Stimulated activated CD4-positive, alpha-beta T cell treated with anti-CD3 and anti-CD28 coated beads, Interleukin-1b, Interleukin-23, amount 100 ng/mL, for 4 hours (primary cell): ENCODE measurements at places on chromosomes 2 and 18.

DNA sequence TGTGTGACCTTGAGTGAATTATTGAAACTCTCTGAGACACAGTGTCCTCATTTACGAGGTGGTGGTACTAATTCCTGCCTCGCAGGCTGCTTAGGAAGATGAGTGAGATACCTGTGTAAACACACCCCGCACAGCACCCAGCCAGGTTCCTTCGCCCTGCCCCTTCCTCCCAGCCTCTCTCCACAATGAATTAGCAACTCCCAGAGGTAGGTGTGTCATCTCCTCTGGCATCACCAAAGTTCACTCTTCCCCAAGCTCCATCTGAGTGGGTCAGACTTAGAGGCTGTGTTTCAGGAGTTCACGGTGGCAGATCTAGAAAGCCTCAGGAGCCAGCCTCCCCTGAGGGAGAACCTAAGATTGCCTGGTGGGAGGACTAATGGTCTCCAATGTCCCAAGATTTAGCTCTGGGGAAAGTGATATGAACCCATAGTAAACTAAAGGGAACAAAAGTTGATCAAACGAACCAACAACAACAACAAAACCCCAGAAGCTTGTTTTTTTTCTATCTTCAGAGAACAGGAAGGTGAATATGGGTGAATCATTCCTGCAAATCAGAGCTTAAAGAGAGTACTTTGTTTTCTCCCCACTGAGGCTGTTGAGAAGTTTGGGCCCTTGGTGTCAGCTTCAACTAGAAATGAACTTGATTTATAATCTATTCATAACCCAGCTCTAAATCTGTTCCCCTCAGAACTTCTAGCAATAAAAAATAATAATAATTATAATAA, 44.4 kb upstream of the NRP2 start:
- no peak for DNase-seq

DNA sequence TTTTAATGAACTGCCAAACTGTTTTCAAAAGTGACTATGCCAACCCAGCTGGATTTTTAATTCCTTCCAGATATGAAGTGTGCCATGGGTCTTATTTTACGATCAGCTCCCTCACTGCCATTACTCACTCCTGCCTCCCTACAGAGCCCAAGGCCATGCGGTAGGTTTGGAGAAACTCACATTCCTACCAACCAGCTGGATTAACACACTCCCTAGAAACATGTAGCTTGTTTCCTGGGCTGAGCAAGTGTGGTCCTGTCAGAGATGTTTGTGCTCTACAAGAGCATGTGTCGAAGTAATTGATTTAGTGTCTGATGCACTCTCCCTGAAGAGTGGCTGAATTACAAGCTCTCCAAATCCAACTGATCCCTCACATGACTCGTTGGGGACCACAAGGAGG, 82.5 kb downstream of the SPP2 start:
- no peak for DNase-seq

DNA sequence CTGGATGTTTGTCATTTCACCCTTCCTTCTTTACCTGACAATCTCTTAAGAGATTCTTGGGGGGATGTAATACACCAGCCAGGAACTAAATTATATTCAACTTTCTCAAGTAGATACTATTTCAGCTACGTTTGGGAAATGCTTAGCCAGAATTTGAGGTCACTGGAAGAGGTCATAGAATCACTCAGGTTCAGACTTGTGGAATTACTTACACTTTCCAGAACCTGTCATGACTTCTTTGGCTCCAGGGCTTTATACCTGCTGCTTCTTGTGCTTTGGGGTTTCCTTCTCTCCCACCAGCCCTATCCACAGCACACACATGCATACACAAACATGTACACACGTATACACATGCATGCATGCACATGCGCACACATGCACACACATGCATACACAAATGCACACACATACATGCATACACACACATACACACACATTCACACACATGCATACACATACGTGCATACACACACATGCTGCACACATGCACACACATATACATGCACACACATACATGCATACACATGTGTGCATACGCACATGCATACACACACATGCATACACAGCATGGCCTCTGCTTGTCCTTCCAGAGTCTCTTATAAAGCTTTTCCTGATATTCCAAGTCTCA, 23.5 kb upstream of the ANXA4 start:
- DNase-seq, result no peak

DNA sequence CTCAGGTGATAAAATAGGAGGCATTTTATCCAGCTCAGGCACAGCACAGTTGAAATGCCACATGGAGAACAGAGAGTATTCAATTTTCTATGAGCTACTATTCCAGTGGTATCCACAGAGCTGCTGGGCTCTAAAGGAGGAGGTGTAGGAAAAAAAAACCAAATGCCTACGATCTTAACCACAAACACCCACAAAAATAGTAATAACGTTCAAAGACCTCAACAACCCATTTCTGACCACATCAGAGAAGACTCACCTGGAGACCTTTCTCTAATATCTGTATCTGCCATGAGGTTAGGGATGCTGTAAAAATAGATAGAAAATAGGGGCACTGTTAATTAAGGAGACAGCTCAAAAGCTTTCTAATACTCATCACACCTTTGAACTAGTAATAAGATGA, 294.6 kb upstream of the PARD3B start:
- DNase-seq, result no peak

GRCh38 chr2:228401065-228401912, 219.8 kb upstream of the SPHKAP start:
- no peak for DNase-seq

GRCh38 chr2:100451734-100452133, 18.5 kb upstream of the NMS start:
- no peak for DNase-seq

GRCh38 chr2:218010140-218010983, 7.6 kb upstream of the TNS1 start:
- peak; percentile 15 for DNase-seq

GRCh38 chr2:15112216-15112615, 448.9 kb downstream of the NBAS start:
- DNase-seq, result no peak

- DNase-seq, result no peak
Observed at GRCh38 chr18:332721-333510, 65.1 kb upstream of the THOC1 start.

DNA sequence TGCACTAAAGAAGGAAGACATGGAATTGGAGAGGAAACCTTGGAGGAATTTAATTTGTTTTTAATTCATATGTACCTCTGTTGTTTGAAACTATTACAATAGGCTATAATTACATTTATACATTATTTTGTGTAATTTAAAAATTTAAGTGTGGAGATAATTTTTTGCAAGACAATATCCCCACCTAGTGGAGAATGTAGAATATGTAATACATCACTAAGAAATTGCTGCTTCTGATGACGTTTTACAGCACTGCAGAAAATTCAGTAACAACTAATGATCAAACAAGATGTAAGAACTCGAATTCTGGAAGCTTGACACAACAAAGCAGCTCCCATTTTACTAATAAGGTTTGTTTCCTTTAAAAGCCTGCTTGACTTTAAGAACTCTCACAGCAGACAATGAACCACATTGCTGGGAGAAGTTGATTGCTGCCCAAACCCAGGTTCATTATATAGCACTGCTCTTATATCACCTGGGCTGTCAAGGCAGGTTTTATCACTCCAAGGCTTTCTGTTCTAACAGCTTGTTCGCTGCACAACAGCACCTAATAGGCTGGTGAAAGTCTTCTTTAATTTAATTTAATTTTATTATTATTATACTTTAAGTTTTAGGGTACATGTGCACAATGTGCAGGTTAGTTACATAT, 53.4 kb downstream of the THADA start:
- DNase-seq, result no peak

DNA sequence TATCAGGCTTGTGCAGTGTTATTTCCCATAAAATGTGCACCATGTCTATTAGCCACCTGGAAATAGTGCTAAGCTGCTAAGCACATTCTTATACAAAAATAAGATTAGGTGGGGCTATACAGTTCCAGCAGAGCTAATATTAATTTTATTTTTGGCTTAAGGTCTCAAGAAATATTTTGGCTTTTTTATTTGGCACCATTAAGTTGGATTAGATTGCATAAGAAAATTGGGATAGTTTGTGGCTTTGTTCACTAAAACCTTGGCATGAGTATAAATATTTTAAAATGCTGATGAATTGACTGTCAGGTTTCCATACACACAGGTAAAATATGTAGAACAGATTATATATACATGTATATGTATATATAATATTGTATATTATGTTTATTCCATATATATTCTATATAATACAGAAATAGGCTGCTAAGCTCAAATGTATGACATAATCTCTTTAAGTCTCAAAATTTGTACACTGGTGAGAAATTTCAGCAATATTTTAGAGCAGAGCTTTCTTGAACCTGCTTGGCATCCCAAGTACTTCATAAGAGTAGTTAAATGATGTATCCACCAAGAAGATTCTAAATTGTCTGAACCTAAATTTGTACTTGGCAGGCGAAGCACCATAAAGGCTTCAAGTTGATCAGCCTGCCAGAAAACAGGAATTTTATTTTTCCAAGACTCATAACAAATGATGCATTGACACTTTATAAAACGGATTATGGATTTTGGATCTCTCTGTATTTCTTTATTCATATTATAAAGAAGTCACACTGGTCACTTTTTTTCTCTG, 32.6 kb downstream of the CCDC102B start:
- no peak for DNase-seq

GRCh38 chr2:18267501-18267900, 293.0 kb downstream of the RDH14 start:
- no peak for DNase-seq

DNA sequence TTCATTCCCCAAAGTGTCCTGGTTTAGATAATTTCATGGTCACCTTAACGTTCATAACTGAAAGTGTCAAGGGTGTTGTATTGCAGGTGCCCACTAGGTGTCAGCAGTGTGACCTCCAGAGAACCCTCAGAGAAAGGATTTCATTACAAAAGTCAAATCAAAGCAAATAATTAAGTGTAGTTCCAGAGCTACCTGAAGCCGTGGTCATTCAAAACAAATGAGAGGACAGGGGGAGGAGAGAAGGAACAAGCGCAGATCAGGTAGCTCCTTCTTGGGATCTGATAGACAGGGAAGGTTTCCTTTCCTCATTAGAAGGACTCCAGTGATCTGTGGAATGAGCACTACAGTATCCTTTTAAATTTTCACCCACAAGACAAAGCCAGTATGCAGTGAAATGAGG, at the start of gene SLC9A4:
SLC9A4 (plus strand) TSS at position 207 of the 400 bp plus-strand sequence. CDS start 534 bp downstream, outside the sequence.
- peak; percentile 44 for DNase-seq

- no peak for DNase-seq
Observed at GRCh38 chr2:36477746-36478145, 120.2 kb downstream of the FEZ2 start.

GRCh38 chr2:73134471-73134870, 21.7 kb upstream of the RAB11FIP5 start:
- no peak for DNase-seq

DNA sequence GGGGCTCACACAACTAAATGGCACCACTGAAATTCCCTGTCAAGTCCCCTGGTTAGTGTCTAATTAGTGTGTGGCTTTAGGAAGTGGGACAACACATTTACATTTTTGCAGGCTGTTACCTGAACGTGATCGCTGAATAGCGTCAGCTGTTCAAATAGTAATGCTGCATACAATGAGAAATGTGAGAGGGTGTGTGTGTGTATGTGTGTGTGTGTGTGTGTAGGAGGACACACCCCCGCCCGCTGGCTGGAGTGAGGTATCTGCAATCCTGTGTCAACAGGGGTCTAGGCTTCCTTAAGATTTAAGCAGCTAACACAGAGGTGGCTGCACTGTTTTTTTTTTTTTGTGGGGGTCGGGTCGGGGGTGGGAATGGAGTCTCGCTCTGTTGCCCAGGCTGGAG, 4.8 kb upstream of the LYPD6B start:
- no peak for DNase-seq

- DNase-seq, result no peak
Observed at GRCh38 chr18:37482433-37482832, 83.2 kb downstream of the CELF4 start.
